ENCODE measurements at places on chromosomes 7 and 10.

GRCh38 chr7:69166979-69167516, 431.2 kb upstream of the AUTS2 start:
- no peak for DNase-seq

DNA sequence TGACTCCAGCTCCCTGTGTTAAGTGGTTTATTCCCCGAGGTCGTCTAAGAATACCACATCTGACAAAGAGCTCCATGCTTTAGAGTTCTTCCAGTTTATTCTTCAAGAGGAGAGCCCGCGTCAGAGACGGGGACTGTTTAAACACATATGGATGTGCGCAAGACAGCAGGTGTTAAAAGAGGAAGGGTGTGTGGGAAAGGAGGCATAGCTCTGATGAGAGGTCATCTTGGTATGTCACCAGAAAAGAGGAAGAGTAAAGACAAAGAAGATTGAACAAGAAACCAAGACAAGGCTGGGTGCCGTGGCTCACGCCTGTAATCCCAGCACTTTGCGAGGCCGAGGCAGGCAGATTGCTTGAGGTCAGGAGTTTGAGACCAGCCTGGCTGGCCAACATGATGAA, 258.7 kb downstream of the CCDC3 start:
- DNase-seq, result no peak

GRCh38 chr10:96236090-96236478, 35.3 kb downstream of the BLNK start:
- no peak for DNase-seq

DNA sequence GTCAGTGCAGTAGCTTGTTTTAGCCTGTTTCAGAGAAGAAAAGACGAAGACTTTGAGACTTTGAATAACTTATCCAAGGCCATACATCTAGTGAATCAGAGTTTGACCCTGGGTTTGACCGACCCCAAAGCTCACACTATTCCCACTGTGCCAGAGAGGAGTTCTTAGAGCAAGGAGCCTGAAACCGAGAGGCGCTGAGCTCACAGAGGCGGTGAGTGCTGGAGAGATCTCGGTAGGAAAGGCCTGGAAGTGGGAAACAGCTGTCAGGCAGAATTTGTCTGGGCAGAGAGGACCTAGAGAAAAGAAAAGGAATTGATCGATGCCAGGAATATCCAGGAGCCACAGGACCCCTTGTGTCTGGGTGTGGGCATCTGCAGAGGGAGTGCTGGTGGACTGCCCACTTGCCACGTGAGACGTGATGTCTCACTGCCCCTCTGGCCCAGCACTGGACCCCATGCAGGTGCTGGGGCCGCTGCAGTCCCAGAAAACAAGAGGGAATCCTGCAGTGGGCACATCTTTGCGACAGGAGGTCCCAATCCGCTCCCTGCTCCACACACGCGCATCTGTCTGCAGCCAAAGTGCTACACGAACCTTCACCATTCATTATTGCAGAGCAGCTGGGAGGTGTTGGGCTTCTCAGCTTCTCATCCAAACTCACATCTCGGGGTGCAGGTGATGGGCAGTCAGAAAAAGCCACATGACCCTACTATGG, 6.2 kb downstream of the CALML3 start:
- no peak for DNase-seq

GRCh38 chr10:74683067-74683466, 143.3 kb upstream of the KAT6B start:
- no peak for DNase-seq

GRCh38 chr7:33392148-33392547, 262.8 kb downstream of the BBS9 start:
- no peak for DNase-seq

DNA sequence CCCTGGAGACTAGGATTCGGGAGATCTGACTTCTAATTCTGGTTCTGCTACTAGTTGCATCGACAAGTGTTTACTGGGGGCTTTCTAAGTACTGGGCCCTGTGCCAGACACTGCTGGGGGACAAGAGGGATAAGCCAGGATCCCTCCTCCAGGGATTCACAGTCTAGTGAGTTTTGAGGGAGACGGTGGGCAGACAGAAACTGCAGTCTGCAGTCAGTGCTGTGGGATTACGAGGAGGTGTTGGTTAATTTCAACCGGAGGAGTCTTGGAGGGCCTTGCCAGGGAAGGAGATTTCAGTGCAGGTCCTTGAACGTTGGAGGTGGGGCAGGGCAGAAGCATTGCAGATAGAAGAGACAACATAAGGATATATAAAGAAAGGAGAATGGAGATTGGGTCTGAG, 3.5 kb upstream of the KCNH2 start:
- DNase-seq, result no peak

All from substantia nigra (tissue), 51 donors.